Stimulated activated CD4-positive, alpha-beta T cell treated with anti-CD3 and anti-CD28 coated beads, Interleukin-4, amount 100 ng/mL, for 24 hours (primary cell): ENCODE measurements at places on chromosomes 3 and 15.

DNA sequence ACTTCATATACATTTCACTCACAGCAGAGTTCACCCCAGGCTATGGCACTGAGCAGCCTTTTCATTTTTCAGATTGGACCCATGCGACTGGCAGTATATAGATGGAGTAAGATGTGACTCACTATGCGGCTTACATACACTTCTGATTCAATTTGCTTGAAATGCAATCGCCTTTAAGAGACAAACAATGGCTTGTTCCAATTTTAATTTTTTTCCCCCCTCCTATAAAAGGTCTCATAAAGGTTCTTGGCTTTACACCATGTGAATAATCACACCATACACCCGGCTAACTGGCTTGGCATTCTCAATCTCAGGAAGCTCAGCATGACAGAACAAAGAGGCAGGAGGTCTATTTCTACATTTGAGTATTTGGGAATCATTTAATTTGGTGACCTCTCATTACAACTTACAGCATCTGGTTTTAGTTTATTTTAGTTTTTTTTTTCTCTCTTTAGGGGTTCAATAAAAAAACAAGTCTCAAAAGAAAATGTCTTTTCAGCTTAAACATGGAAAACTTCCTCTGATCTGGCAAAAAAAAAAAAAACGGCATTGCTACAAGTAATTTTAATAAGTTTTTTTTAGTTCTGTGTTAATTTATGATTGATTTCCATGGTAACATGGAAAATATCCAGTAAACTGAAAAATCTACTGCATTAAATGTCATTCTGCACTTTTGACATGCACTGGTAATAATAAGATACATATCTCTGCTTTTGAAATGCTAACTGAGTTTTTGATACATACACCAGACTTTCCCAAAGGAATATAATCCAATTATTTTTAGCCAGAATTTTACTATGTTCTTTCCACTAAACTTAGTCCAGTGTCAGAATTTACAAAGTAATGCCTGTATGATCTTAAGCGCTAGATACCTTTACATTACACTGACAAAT, 38.8 kb downstream of the GADL1 start:
- DNase-seq: no peak

DNA sequence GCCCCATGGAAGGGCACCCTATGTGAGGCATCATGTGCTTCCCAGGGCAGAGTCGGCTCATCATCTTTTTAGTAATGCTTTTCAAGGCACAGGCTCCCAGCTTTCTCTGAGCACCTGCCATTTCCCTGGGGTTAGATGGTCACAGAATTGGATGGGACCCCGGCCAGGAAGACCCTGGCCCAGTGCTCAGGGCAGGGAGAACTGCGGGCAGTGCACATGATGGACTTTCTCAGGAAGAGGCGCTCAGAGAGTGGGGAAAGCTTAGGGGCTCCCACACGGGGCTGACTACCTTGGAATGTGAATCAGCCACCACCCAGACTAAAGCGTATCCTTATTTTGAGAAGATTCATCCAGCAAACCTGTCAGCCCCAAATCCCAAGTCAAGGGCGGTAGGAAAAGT, 16.5 kb upstream of the SKOR1 start:
- DNase-seq: no peak

GRCh38 chr3:168093229-168093628, 2.5 kb downstream of the GOLIM4 start:
- no peak for DNase-seq

DNA sequence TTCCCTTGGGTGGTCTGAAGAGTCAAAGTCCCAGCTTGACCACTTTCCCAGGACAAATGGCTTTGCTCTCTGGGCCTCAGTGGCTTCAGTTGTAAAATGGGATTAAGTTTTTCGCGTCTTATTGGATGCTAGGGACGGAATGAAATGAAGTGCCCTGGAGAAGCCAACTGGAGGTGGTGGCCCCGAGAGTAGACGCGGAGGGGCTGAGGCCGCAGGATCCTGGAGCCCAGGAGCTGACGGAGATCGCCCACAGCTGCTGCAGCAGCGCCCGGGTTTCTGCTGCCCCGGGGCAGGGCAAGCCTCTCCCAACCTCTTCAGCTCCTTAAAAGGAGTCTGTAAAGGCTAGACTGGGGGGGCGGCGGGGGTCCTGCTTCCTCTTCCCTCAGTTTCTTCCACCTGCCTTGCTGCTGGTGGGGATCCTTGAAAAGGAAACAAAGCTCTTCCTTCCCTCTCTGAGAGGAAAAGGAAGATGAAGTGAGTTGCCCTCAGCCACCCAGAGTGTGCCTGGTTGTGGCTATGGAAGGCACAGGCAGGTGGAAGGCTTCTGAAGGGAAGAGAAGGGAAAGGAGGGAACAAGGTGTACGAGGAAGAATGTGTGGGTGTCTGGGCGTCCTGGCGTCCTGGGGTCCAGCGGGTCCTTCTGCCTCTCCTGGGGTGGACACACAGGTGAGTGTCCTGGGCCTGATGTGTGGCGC, 967 bp upstream of the BNC1 start:
- DNase-seq: no peak

GRCh38 chr3:116240261-116240660, 205.0 kb downstream of the LSAMP start:
- no peak for DNase-seq

GRCh38 chr3:86180696-86181095, 810.3 kb downstream of the VGLL3 start:
- DNase-seq: no peak

GRCh38 chr3:52041118-52041731, 15.1 kb downstream of the DUSP7 start:
- DNase-seq: no peak

GRCh38 chr3:116863822-116864589, 154.4 kb downstream of the TUSC7 start:
- DNase-seq: no peak

- DNase-seq: no peak
Measured at GRCh38 chr3:119697394-119697793, 5.4 kb upstream of the CFAP91 start.

GRCh38 chr15:56792211-56792610, 58.9 kb upstream of the ZNF280D start:
- no peak for DNase-seq

- DNase-seq: no peak
Measured at GRCh38 chr15:29601811-29602210, 220.5 kb downstream of the TJP1 start.

DNA sequence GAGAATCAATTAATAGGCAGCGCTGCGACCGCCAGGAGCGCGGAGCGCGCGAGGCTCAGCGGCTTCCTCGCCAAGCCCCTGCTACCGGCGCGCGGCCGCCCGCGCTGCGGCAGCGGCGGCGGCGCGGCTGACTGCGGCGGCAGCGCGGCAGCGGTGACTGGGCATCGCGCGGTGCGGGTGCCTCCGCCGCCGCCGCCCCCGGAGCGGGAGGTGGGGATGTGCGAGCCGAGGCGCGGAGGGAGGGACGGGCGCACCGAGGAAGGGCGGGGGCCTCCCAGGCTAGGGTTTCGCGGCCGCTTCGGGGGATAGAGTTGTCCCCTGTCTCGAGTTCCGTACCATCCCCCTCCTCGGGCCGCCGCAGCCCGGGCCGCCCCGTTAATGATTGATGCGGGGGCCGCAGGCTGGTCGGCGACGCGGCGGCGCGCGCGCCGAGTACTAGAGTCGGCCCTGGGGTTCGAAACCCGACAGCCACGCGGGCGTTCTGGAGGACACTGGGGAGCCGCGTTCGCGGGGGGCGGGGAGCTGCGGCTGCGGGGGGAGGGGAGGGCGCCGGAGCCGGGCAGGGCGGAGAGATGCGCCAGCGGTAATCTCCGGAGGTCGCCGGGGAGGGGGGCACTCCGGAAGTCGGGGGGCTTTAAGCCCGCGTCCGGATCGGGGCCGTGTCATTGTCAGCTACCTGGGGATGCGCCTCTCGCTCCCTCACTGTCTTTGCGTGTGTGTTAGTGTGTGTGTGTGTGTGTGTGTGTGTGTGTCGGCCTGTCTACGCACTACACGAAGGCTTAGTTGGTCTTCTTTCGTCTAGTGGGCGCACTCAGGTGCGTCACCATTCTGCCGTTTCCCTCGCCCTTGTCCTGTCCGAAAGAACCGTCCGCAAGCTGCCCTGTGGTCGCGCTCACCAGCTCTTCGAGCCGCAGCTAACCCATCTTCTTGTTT, at the start of gene PAQR9:
Gene PAQR9 (minus strand): TSS at position 159 of the 933 bp plus-strand sequence. CDS start 338 bp downstream, outside the sequence.
- DNase-seq: peak; percentile 7

DNA sequence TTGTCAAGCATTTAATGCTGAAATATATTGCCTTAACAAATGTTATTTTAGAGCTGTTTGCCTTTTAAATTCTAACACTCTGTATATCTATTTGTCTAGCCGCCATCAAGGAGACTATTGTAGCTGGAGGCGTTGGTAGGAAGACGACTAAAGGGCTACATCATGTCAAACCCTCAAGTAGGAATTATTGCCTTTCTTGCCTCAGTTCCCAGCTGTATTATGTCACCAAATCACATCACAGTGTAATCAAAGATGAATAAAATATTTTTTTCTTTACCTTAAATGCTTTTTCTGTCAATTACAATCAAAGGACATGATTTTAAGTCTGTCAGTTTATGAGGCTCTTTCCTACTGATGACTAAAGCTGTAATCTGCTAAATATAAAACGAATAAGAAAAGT, 233.1 kb downstream of the ZIC4 start:
- DNase-seq: no peak

- no peak for DNase-seq
Measured at GRCh38 chr3:173639098-173639497, 241.6 kb downstream of the NLGN1 start.

- peak; percentile 47 for DNase-seq
Measured at GRCh38 chr3:42376344-42376798, 34.0 kb downstream of the LYZL4 start.

GRCh38 chr3:22245811-22246583, 495.0 kb upstream of the ZNF385D start:
- no peak for DNase-seq

DNA sequence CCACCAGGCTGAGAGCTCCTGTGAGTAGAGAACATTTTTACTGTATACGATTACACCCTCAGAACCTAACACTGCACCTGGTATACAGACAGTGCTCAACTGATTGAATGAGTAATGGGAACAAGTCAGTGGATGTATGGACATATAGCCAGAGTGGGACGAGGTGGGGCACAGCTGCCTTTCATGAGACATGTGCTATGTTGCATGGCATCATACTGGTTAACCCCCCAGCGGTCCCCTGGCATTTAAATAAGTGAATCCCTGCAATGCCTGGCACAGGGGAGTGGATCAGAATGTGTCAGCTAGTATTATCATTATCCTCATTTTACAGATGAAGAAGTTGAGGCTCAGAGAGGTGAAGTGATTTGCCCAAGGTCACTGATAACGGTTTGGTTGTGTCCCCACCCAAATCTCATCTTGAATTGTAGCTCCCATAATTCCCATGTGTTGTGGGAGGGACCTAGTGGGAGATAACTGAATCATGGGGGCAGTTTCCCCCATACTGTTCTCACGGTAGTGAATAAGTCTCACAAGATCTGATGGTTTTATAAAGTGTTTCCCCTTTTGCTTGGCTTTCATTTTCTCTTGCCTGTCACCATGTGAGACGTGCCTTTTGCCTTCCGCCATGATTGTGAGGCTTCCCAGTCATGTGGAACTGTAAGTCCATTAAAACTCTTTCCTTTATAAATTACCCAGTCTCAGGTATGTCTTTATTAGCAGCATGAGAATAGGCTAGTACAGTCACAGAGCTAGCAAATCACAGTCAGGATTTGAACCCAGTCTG, 56.0 kb upstream of the ATP2B2 start:
- no peak for DNase-seq

GRCh38 chr3:41267975-41268640, 68.8 kb downstream of the CTNNB1 start:
- DNase-seq: no peak

DNA sequence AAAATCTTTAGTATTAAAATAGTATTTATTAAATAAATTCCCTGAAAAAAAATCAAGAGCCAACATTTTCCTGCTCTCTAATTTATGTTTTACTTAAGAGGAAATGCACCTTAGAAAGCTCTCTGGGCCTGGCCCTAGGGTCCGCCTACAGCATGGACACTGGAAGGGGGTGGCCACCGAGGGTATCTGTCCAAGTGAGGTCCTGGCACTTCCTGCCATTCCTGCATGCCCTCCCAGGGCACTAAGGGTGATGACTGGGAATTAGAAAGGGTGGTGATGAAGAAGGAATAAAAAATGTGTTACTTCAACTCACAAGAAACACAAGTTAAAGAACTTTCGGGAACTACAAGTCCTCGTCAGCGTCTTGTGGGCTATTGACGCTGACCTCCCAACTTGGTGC, 92.8 kb downstream of the MAGI1 start:
- no peak for DNase-seq

- no peak for DNase-seq
Measured at GRCh38 chr3:172856795-172857742, 106.5 kb downstream of the ECT2 start.
